ENCODE measurements at places on chromosomes 13 and 19.

GRCh38 chr19:14497228-14497921 is 1.4 kb upstream of the GIPC1 start:
- DNase-seq, result no peak

DNA sequence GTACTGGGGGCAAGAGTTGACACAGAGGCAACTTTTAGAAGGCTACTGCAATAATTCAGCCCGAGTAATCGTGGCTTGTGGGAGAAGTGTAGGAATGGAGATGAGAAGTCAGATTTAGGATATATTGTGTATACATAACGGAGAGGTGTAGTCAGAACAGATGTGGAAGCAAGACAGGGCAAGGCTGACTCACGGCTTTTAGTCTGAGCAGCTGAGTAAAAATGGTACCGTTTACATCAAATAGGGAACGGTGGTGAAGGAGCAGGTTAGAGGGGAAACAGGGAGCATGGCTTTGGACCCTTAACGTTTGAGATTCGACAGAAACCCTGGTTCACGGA is 796 bp upstream of the LSM14A start:
- peak; percentile 61 for DNase-seq

- no peak for DNase-seq
Measured at GRCh38 chr19:44807162-44807561, 1.7 kb upstream of the BCAM start.

GRCh38 chr19:10713317-10713716 is 4.6 kb upstream of the DNM2 start:
- DNase-seq, result no peak

GRCh38 chr19:37303591-37304171 is 67.2 kb upstream of the ZNF527 start:
- no peak for DNase-seq
